ENCODE measurements at places on chromosomes 1 and 21.

DNA sequence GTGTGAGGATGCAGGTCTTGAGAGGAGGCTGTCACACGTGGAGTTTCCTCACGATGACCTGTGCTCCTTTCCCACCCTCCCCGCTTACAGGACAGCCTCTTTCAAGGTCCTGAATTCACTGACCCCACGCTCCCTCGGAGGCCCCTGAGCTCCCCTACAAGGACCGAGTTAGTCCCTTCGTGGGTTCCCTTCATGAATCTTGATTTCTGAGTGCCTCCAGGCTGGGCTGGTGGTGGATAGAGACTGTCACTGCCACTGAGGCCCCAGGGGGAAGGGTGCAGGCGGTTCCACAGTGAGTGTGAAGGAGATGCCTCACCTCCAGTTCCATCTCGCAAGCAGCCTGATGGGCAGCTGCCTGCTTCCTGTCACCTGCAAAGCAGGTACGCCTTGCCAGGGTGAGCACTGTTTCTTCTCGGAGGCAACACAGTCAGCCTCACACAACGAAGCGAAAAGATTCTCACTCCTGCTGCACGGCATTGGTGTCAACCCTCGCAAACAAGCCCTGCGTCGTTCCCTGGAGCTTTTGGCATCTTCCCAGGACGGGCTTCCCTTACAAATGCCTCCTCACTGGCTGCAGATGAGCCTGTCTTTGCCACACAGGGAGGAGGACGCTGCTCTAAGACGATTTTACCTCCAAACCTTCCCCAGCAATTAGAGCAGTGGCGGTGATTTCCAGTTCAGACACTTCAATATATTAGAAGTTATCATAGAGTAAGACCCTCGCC is 26.7 kb upstream of the PCP4 start:
- no peak for DNase-seq

DNA sequence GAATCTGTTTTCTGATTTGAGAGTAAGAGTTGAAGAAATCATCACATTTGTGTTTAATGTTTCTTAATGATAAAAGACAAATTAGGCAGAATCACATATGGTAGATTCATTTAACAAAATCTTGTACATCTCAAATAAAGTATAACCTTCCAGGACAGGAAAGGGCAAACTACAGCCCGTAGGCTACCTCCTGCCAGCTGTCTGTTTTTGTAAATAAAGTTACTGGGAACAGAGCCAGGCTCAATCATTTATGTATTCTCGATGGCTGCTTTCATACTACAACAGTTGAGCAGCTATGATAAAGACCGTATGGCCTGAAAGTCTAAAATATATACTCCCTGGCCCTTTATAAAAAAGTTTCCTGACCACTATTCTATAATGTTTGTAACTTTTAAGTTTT is 204.1 kb downstream of the COL24A1 start:
- DNase-seq, result no peak

GRCh38 chr1:108732398-108732797 is 14.1 kb upstream of the STXBP3 start:
- no peak for DNase-seq

- DNase-seq, result peak; percentile 62
Observed at GRCh38 chr1:233357595-233358397, 30.3 kb downstream of the MAP3K21 start.

- no peak for DNase-seq
Observed at GRCh38 chr21:41344146-41344545, 17.7 kb upstream of the MX2 start.

DNA sequence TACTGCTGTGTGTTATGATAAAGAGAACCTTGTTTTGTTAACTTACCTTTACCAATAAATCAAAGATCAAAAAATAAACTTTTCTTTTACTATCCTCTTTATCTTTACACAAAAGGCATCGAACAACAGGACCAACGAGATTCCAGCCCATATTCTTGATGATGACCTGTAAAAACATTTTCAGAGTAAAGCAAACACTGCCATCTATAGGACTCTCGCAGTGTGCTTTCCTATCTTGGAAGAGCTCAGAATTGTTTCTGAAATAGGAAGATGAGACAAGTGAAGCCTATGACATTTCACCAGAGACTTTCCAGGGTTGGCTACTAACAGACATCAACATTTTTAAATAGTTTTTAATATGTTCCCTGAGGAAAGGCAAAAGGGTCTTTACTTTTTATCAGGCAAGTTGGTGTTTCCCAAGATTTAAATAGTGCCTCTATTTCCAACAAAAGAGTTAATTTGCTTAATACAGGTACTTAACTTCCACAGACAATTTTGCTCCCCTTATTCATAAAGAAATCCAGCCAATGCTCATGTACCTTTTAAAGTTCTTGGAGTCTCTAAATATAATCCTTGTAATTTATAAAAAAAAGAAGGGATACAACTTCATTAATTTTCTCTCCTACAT is 7.3 kb downstream of the GLMN start:
- peak; percentile 73 for DNase-seq

- DNase-seq, result peak; percentile 63
Observed at GRCh38 chr1:96966536-96967138, 245.1 kb downstream of the PTBP2 start.

DNA sequence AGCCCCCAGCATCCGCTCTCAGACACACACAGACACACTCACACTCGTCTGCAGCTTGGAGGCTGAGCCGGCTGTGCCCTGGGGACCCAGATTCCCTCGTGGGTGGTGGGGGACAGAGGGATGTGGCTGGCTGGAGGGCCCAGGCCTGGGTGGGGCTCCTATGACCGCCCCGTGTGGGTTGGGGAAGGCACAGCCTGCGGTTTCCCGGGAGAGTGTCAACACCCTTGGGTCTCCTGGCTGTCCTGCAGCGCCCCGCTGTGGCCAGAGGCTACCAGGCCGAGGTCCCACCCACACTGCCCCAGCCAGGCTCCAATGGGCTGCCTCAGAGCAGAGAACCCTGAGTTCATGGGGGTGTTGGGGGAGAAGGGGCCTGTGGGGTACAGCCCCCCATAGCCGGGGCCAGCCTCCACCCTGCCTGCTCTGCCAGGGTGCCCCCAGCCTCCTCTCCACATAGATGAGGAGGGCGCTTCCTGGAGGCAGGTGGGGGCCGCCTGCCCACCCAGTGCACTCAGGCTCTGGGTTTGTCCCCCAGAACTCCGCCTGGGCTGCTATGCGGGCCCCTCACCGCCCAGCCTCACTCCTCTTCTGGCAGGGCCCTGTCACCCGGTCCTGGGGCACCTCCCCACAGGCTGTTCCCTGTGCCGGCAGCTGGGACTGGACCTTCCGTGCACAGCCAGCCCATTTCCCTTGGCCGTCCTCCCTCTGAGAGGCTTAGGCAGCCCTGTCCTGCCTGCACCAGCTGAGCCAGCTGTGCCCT is at the start of gene TTC34:
Gene TTC34 (minus strand): TSS at position 159 of the 757 bp plus-strand sequence. CDS start 866 bp downstream, outside the sequence.
- DNase-seq, result no peak

DNA sequence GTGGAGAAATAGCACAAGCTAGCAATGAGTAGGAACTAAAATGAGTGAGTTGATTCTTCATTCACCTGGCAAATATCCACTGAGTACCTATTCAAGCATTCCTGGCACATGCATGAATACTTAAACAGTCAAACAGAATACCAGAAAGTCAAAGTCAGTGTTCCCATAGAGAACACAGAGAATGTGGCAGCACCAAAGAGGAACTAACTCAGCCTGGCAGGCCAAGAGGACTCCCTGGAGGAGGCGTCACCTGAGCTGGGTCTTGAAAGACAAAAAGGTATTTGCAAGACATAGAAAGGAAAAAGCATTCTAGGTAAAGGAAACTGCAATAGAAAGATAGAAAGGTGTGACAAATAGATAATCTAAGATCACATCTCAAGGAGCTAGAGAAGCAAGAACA is 49.7 kb downstream of the DMRTA2 start:
- no peak for DNase-seq

- no peak for DNase-seq
Observed at GRCh38 chr1:27992276-27992675, 32.5 kb downstream of the XKR8 start.

- no peak for DNase-seq
Observed at GRCh38 chr1:41645062-41645461, 160.6 kb upstream of the EDN2 start.

DNA sequence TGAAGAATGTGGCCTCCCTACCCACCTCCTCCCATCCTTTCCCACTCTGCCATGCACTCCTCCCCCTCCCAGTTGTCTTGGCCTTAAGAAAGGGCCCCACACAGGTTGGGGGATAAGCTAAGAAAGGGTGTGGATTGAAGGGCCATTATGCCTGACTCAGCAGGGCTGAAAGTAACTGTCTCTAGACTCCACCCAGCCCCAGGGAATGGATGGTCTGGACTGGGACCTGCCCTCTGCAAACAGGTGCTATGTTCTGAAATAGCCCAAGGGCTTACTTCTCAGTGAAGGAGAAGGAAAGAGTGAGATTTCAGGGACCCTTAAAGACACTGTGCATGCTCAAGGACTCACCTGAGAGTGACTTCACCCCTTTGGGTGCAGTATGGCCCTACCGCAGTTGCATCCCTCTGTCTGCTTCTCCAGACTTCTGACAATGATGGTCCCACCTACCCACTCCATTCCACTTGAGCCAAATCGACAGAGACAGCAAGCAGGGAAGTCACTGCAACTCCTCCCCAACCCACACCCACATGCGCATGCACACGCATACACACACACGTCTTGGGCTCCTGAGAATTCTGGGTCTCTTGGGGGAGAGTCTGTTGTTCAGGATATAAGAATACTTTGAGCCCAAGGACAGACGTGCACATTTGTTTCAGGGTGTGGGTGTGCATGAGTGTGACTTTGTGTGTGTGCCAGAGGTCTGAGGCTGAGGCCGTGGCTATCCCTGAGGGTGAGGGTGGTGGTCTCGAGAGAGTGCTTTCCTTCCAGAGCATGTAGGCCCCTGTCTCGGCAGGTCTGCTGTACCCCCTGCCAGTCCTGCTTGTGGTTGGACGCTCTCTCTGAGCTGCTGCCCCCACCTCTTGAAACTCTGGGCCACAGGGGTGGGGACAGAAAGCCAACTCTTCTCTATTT is 231.9 kb downstream of the PTPRU start:
- no peak for DNase-seq

DNA sequence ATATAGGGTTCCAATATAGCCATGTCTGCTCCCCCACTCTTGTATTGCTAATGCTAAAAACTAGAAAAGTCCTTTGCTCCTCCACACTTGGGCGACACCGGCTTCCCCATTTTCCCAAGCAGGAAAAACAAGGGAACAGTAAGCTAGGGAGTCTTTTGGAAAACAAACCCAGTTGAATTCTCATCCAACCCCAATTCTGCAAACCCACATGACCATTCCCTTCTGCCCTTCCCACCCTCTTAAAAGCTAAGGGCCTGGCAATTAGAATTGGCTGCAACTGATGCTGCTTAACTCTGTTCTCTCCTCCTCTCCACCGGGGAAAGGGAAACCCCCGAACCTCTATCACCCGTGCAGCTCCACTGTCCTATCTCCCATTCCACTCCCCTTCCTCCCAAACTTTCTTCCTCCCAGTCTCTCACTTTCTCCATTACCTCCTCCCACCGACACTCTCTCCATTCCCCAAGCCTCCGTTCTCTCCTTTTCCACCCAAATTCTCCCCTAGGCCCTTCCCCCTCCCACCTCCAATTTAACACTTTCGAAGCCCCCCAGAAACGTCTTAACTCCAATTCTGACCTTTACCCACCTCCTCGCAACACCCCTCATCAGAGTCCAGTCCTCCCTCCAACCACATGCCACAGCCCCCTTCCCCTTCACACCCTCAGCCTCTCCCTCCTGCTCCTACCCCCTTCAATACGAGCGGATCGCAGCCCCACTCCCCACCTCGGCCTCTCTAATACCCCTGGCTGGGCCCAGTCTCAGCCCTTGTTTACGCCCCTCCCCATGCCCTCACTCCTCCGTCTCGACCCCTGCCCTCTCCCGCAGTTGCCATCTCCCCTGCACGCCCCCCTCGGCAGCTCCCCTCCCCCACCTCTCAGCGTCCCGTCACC is 701 bp downstream of the DEDD start:
- DNase-seq, result no peak

- DNase-seq, result no peak
Observed at GRCh38 chr21:42527489-42528158, 14.0 kb downstream of the SLC37A1 start.

- peak; percentile 60 for DNase-seq
Observed at GRCh38 chr1:94265906-94266305, 28.5 kb upstream of the ARHGAP29 start.

DNA sequence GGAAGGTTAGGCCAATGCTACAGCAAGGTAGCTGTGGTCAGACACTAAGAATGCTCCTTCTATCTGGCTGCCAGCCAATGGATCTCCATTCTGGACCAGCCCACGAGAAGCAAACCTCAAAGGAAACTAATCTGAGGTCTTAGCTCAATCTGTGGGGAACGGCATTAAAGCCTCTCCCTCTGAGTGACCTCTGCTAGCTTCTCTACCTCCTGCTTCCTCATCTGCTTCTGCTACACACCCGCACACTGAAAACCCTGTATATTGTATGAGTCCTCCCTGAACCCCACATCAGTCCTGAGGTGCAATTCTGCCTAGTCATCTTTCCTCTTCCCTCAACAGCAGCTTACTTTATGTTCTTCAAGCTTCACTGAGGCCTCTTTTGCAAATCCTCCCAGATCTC is 6.9 kb upstream of the GALE start:
- DNase-seq, result no peak

DNA sequence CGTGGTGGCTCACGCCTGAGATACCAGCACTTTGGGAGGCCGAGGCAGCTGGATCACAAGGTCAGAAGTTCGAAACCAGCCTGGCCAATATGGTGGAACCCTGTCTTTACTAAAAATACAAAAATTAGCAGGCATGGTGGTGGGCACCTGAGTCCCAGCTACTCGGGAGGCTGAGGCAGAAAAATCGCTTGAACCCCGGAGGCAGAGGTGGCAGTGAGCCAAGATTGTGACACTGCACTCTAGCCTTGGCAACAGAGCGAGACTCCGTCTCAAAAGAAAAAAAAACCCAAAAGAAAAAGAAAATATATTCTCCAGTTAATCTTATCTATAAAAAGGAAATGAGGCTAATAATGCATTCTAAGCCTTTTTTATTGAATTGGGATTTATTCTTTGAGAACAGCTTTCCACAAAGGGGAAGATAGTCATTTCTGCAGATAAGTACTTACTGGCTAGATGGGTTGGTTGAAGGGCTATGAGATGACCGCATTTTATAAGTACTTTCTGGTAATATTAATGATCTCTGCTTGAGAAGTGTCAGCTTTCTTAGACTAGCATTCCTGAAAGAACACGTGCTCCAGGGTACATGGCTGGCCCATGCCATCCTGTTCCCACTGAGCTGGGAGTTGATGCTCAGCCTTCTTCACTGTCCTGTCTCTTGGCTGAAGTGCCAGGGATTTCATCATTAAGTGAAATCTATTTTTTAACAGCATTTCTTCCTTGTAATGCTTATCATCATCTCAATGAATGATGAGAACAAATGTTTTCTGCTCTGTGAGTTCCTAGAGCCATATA is 57.9 kb downstream of the SASS6 start:
- DNase-seq, result no peak

- DNase-seq, result no peak
Observed at GRCh38 chr1:97351846-97352245, 569.0 kb downstream of the DPYD start.

Measured in renal cortical epithelial cell (primary cell).